Neural crest cell (in vitro differentiated cells): ENCODE measurements at places on chromosomes 5 and 9. TPM values are rescaled to one million over a fixed set of nuclear protein-coding genes. Genes with fewer than 3 reads are reported as not detected.

The IL3 gene
- not detected in 2 replicates for total RNA-seq

The CAMK4 gene
- 9.4 and 10.0 TPM in 2 replicates for total RNA-seq

The CDH9 gene
- 0.14 TPM in 1 of 2 replicates, not detected in the other for total RNA-seq

The OCLN gene
- total RNA-seq, result 6.7 and 7.9 TPM in 2 replicates

The TRIM36 gene
- total RNA-seq, result 18.9 and 22.9 TPM in 2 replicates

The NME5 gene
- 6.3 and 8.4 TPM in 2 replicates for total RNA-seq

The FBP2 gene
- not detected in 2 replicates for total RNA-seq

The TNFAIP8 gene
- 8.6 and 10.8 TPM in 2 replicates for total RNA-seq

The TCF7 gene
- 18.0 and 19.3 TPM in 2 replicates for total RNA-seq

The TRPM3 gene
- total RNA-seq, result 0.91 and 1.4 TPM in 2 replicates

The ISL1 gene
- 9.4 and 9.8 TPM in 2 replicates for total RNA-seq

The CRHBP gene
- total RNA-seq, result 0.20 and 0.21 TPM in 2 replicates

The NOTCH1 gene
- total RNA-seq, result 99.0 and 99.7 TPM in 2 replicates

The PRR7 gene
- total RNA-seq, result 16.1 and 19.0 TPM in 2 replicates

The SPOCK1 gene
- total RNA-seq, result 75.6 and 89.7 TPM in 2 replicates

The MACROH2A1 gene
- total RNA-seq, result 339 and 353 TPM in 2 replicates

The SHISAL2B gene
- total RNA-seq, result 0.55 and 0.93 TPM in 2 replicates

The GPR150 gene
- 0.14 TPM in 1 of 2 replicates, not detected in the other for total RNA-seq

The GPR151 gene
- total RNA-seq, result not detected in 2 replicates
